ENCODE measurements at places on chromosomes 2 and 18.

DNA sequence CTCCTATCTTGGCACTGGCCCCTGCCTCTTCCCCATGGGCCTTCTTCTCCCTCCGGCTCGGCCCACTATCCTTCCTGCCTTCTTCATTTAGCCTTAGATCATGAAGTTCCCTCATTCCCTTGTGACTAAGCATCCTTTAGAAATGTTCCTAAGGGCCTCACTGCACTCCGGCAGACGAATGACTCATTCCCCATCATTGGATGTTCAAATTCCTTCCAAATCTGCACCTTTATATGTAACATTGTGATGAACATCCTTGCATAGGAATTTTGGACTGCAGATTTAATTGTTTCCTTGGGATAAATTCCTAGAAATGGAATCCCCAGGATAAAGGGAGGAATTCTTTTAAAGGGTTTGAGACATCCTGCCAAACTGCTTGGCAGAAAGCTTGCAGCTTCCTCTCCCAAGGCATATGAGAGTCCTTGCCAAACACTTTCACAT lies 19.0 kb downstream of the CRACDL start:
- DNase-seq = no peak

GRCh38 chr2:12050396-12050795 lies 304.0 kb downstream of the LPIN1 start:
- DNase-seq = no peak

GRCh38 chr2:6083136-6083535 lies 391.0 kb downstream of the SOX11 start:
- DNase-seq = no peak

GRCh38 chr2:40259900-40260299 lies 192.0 kb downstream of the SLC8A1 start:
- DNase-seq = no peak

Data from endothelial cell (in vitro differentiated cells).